Activated T-helper 17 cell treated with anti-CD3 and anti-CD28 coated beads, Interleukin-2, amount 50 U/mL, for 72 hours (primary cell): ENCODE measurements at places on chromosomes 12 and 14. TPM values are rescaled to one million over a fixed set of nuclear protein-coding genes. Genes with fewer than 3 reads are reported as not detected.

DNA sequence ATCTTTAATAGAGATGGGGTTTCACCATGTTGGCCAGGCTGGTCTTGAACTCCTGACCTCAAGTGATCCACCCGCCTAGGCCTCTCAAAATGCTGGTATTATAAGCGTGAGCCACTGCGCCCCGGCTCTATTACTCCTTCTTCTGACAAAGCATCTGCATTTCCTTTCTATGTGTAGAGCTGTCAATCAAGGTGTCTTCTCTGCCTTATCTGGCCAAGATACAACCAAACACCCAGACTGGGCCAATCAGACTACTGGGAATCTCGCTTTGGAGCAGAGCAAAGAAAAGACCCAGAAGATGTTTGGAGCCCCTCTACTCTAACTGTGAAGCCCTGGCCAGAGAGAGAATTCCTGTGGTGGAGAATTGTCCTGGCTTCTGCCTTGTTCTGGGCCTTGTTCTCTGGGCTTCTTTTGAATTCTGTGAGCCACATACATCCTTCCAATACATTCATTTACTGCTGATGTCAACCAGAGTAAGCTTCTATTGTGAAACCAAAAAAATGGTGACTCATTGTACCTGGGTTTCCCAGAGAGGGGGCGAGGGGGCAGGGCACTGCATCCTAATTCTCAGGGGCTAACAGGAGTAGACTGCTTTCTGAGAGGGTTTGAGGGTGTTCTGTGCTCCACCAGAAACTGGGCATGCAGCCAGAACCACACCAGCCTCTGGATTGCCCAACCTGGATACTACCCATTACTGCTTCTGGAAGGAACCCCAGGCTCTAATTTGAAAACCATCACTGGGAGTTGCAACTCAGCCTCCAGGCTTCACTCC lies 18.8 kb upstream of the FLVCR2 start:
- peak; percentile 61 for ATAC-seq

DNA sequence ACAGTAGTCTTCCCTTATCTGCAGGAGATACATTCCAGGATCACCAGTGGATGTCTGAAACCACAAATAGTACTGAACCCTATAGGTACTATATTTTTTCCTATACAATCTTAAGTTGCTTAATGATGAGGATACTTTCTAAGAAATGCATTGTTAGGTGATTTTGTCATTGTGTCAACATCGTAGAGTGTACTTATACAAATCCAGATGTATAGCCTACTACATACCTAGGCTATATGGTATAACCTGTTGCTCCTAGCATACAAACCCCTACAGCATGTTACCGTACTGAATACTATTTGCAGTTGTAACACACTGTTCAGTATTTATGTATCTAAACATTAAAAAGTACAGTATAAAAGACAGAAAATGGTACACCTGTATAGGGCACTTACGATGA lies 165.9 kb downstream of the SLC35F4 start:
- ATAC-seq = no peak

DNA sequence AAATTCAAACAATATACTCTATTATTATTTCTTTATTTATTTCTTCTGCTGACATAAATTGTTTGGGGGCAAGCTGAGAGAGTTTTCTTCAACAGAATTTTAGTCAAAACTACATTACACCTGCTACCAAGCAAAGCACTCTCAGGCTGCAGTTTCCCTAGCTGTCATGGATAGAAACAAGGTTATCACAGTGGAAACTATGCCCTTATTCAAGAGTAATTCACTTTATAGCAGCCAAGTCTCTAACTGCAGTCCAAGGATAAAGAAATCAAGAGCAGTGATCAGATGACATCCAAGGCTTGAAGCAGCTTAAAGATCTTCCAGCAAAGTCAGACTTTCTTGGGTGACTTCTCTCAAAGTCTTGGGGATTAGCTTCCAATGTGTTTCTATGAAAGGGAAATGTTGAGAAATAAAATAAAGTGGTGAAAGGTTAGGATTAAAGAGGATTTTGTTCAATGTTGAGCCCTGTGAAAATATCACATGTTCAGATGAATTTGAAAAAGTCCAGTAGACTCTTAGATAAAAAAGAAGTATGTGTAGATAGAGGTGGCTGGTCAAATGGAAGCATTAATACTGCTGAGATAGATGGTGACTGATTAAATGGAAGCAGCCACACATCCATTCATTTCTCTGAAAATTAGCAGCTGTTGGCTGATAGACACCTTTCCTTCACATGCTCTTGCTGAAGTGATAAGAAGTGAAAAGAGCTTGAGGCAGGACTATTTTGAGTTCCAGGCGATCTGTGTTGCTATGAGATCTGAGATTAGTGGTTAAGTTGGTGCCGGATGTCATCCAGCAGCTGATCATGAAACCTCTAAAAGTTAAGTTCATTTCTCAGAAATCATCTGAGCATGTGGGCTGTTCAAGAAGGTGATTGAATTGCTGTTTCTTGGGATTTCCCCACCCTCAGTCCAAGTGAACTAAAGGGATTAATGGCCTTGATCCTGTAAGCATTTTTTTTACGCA lies 257.8 kb upstream of the BTG1 start:
- ATAC-seq = peak; percentile 80

OTOGL gene
- not detected for total RNA-seq

FAM181A gene
- not detected for total RNA-seq

PKP2 gene
- total RNA-seq = not detected

PPP1R13B gene
- total RNA-seq = 10.4 TPM

RD3L gene
- total RNA-seq = not detected

AKAP6 gene
- total RNA-seq = 2.1 TPM

ACVRL1 gene
- not detected for total RNA-seq

CDK4 gene
- total RNA-seq = 132 TPM

PIWIL1 gene
- not detected for total RNA-seq
